ENCODE measurements at places on chromosomes 12 and 14. TPM values are rescaled to one million over a fixed set of nuclear protein-coding genes. Genes with fewer than 3 reads are reported as not detected.

ABCC9 gene
- total RNA-seq = 0.22 TPM

ETFBKMT gene
- 3.1 TPM for total RNA-seq

TTLL5 gene
- 19.5 TPM for total RNA-seq

NFATC4 gene
- 57.7 TPM for total RNA-seq

FOXN4 gene
- total RNA-seq = not detected

CCDC38 gene
- not detected for total RNA-seq

TMPRSS12 gene
- not detected for total RNA-seq

BEGAIN gene
- 0.14 TPM for total RNA-seq

ZNF26 gene
- total RNA-seq = 28.6 TPM

ZFP36L1 gene
- 133 TPM for total RNA-seq

RNU4-1 gene
- under 0.01 TPM for total RNA-seq

KRT77 gene
- total RNA-seq = not detected

ZDHHC22 gene
- total RNA-seq = not detected

PTCSC3 gene
- not detected for total RNA-seq

HOXC12 gene
- not detected for total RNA-seq

A2M gene
- total RNA-seq = 10.2 TPM

TBC1D30 gene
- under 0.01 TPM for total RNA-seq

FGF23 gene
- not detected for total RNA-seq

TAS2R9 gene
- total RNA-seq = not detected

TMEM30B gene
- total RNA-seq = not detected

NOVA1 gene
- under 0.01 TPM for total RNA-seq

NAV3 gene
- total RNA-seq = 62.4 TPM

SERPINA10 gene
- total RNA-seq = not detected

PIK3C2G gene
- total RNA-seq = not detected

TAS2R20 gene
- total RNA-seq = 6.4 TPM

ADSS1 gene
- total RNA-seq = 0.43 TPM
